ENCODE measurements at places on chromosomes 1 and 21. TPM values are rescaled to one million over a fixed set of nuclear protein-coding genes. Genes with fewer than 3 reads are reported as not detected.

The RUSC1 gene
- total RNA-seq, result 8.5 TPM

DNA sequence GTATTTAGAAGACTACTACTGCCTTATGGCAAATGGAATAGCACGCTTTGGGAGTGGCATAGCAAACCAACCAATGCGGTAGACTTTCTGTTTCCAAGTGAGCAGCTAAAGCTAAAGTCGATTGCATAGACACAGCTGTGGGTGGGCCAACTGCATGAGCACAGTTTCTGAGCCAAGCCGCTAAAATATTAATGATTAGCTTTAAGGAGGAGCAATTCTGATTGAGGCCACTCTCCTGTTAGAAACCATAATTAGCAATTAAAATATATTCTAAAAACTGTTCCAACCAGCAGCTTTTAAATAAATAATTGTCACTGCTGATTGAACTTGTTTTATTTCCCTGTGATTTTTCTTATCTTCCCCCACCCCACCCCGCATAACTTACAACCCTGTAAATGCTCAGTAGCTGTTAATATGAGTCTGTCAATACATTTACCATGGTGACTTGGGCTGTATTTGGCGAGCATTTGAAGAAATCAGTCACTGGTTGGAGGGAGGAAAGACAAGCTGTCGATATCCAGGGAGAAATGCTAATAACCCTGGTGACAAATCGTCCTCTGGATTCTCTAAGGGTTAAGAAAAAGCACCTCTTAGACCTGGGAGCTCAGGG is 32.2 kb downstream of the RNF220 start:
- no peak overlapping the region for H3K4me3 ChIP-seq
- H3K27me3 ChIP-seq, result no peaks in the 10 kb centered on the region
- no peak overlapping the region for H3K27ac ChIP-seq
- DNase-seq, result no peak
- no peaks in the 10 kb centered on the region for H3K36me3 ChIP-seq

GRCh38 chr21:33273044-33273443 is 6.9 kb downstream of the IL10RB start:
- H3K4me3 ChIP-seq, result no peak overlapping the region
- H3K27ac ChIP-seq, result no peak overlapping the region
- DNase-seq, result no peak
- no peaks in the 10 kb centered on the region for H3K4me1 ChIP-seq
- H3K27me3 ChIP-seq, result no peaks in the 10 kb centered on the region

DNA sequence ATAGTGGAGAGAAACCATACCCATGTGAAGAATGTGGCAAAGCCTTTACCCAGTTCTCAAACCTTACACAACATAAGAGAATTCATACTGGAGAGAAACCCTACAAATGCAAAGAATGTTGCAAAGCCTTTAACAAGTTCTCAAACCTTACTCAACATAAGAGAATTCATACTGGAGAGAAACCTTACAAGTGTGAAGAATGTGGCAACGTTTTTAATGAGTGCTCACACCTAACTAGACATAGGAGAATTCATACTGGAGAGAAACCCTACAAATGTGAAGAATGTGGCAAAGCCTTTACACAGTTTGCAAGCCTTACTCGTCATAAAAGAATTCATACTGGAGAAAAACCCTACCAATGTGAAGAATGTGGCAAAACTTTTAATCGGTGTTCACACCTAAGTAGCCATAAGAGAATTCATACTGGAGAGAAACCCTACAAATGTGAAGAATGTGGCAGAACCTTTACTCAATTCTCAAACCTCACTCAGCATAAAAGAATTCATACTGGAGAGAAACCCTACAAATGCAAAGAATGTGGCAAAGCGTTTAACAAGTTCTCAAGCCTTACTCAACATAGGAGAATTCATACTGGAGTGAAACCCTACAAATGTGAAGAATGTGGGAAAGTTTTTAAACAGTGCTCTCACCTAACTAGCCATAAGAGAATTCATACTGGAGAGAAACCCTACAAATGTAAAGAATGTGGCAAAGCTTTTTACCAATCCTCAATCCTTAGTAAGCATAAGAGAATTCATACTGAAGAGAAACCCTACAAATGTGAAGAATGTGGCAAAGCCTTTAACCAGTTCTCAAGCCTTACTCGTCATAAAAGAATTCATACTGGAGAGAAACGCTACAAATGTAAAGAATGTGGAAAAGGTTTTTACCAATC is 80.0 kb downstream of the JMJD4 start:
- no peaks in the 10 kb centered on the region for H3K27me3 ChIP-seq
- H3K4me1 ChIP-seq, result no peaks in the 10 kb centered on the region
- H3K27ac ChIP-seq, result no peak overlapping the region

DNA sequence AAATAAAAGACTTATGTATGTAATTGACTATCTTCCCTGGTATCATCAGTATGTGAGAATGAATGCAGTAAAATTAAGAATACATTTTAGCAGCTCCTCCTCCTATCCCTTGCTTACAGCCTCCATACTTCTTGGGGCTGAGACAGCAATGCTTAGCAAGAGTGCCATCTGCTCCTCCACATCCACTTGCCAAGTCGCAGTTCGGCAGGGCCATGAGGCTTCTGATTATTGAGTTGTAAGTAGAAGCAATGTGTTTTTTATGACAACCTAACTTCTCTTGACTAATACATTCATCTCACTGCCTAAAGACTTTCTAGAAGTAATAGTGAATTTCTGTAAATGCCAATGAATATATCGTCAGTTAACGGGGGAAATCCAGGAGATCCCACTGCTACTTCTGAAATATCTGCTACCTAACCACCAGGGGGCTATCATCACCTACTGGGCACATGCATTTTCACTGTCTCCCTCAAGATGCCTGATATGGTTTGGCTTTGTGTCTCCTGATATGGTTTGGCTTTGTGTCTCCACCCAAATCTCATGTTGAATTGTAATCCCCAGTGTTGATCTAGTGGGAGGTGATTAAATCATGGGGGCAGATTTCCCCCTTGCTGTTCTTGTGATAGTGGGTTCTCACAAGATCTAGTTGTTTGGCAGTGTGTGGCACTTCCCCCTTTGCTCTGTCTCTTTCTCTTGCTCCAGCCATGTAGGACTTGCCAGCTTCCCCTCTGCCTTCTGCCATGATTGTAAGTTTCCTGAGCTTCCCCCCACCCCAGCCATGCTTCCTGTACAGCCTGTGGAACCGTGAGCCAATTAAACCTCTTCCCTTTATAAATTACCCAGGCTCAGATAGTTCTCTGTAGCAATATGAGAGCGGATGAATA is 59.6 kb downstream of the EXTL2 start:
- H3K4me1 ChIP-seq, result no peaks in the 10 kb centered on the region
- H3K27me3 ChIP-seq, result no peaks in the 10 kb centered on the region
- H3K27ac ChIP-seq, result no peak overlapping the region
- H3K4me3 ChIP-seq, result no peak overlapping the region
- DNase-seq, result no peak
